ENCODE measurements at places on chromosomes 7 and 10.
A peak's percentile ranks its signal among the peaks of the same experiment; 100 is the strongest.

DNA sequence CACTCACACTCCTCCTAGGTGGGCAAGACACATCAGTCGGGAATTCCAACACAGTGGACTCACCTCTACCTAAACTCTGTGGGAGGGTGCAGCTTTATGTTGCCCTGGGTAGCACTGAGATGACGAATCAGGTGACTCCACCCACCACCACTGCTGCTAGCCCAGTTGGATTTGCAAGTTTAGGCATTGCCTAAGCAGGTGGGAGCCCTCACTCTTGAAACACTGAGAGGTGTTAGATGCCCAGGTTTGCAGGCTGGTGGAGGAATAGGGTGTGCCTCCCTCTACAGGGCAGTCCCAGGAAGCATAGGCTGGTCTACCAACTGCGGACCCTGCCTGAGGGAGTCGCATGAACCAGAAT, 708.9 kb downstream of the POM121L12 start:
- no peak for DNase-seq

DNA sequence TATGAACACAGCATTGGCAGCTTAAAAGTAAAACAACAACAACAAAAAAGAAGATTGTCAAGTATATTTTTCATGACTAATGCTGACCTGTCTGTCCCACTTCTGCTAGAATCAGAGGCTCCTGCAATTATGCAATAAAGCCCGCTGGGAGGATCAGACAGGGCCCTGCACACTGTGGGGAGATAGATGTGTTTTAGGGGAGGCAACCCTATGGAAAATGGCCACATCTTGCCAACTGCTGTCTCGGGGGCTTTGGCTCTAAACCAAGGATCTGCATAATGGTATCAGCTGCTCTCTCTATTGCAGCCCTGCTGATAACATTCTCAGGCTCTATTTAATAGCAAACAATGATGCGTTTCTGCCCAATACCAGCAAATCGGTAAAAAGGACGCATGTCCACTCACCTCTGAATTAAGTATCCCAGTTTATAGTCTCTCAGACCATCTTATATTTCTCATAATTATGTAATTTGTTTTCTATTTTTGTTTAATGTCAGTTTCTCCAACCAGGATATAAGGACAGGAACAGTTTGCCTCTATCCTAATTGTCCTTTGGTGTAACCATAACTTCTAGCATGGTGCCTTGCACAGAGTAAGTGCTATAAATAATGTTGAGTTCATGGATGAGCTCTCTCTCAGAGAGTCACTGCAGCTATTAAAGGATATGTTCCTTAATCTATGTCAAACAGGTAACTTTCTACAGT, 15.3 kb upstream of the PRKAR2B start:
- DNase-seq: no peak

- peak; percentile 17 for DNase-seq
These were observed 18.7 kb upstream of the CBLL1 start for GRCh38 chr7:107725138-107725740.

- no peak for DNase-seq
These were observed 215.2 kb downstream of the RPS24 start for GRCh38 chr10:78248651-78249464.

DNA sequence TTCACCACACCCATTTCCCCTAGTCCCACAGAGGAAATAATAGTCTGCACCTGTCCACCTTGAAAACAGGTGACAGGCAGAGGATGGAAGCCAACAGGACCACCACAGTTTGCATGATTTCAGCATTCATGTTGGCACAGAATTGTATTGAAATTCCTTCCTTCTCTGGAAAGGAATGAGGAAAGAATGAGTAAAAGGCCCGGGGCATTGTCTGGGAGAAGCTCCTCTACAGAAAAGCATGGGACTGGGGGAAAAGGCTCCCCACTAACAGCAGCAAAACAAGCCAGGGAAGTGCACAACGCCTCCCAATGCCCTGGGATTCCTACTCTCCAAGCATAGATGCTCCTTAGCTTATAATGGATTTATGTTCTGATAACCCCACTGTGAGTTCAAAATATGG, 28.5 kb upstream of the TOMM7 start:
- DNase-seq: no peak

GRCh38 chr10:124106241-124106879, 13.0 kb upstream of the CHST15 start:
- DNase-seq: no peak

DNA sequence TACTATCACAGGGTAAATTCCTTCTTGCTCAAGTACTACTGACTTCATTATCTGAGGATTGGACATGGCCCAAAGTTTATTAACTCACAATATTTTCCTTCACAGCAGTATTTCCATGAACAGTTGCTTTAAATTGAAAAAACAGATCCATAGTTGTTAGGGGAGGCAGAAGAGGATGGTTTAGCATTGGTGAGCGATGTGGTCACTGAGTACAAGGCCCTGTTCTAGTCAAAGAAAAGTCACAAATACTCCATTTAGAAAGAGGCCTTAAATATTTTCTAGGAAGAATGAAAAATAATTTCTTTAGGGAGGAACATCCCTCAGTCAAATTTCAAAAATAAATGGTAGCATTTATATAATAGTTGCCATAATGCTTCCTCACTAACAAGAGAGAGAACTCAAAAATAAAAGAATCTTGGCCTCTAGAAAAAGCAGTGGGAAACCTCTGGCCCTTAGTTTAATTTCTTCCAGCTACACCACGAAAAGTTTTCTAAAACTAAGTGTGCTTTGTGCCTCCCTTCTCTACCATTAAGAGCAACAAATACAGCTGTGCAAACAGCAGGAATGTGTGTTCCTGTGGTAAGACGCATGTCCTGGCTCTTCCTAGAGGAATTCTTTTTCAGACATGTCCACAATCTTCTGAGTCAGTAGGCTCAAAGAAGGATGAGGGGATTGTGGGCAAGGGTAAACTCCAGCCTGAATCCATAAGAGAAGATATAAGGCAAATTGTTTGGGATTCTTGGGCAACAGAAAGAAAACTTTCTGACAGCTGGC, 105.7 kb downstream of the HOXA1 start:
- DNase-seq: no peak

DNA sequence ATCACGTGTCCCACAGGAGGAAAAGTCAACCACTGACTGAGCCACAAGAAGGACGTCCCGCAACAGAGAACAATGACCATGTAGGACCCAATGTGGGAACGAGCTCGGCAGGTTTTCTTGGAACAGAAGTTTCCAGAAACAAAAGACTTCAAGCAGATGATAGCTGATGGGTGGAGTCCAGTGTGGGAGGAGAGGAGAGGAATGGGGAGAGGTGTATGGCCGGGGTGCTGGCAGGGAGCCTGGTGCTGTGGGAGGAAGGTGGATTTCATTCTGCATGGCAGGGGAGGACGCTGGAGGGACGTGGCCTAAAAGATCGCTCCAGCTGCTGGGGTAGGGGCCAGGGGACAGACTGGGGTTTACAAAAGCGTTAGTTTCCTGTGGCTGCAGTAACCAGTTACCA, 48.5 kb upstream of the LMTK2 start:
- no peak for DNase-seq

DNA sequence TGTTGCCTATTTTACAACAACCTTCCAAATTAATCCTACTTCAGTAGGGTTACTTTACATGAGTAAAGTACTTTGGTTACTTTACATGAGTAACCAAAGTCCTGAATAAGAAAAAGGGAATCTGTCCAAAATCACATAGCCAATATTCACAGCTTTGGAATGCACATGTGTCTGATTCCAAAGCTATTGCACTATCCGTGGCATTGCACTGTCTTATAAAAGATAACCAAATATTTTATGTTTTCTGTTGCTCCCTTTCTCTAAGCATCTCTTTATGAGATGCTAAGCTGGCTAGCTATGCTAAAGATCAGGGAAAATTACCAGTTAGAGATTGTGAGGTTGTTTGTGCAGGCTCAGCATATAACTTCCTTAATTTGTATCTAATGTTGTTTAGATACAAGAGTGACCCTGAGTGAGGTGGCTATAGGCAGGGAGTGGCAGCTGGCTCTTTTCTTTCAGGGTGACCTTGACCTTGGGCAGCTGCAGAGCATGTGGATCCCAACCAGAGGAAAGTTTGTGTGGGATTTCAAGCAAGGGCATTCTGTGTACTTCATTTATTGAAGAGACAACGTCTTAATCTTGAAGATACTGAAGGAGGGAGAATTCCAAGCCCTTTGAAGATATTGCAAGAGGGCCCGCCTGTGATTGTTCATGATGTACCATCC, 366.1 kb upstream of the ANKRD30A start:
- DNase-seq: no peak

DNA sequence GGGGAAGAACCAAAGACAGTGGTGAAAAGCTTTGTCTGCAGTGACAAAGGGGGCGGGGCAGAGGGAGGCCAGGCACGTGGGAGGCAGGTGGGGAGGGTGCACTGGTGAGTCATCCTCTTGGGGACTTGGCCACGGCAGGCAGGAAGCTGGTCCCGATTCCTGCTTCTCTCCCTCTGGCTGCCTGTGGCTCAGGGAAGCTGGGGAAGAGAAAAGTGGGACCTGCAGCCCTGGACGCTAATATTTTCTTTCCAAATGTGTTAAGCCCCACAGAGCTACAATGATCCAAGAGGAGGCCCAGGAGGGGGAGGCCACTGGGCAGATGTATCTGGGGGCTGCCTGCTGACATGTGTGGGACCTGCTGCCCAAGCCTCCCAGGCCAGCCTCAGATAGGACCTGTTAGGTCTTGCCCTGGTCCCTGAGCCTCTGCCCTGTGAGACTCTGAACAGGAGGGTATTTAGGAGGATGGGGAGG, 231.8 kb downstream of the KCNMA1 start:
- no peak for DNase-seq

DNA sequence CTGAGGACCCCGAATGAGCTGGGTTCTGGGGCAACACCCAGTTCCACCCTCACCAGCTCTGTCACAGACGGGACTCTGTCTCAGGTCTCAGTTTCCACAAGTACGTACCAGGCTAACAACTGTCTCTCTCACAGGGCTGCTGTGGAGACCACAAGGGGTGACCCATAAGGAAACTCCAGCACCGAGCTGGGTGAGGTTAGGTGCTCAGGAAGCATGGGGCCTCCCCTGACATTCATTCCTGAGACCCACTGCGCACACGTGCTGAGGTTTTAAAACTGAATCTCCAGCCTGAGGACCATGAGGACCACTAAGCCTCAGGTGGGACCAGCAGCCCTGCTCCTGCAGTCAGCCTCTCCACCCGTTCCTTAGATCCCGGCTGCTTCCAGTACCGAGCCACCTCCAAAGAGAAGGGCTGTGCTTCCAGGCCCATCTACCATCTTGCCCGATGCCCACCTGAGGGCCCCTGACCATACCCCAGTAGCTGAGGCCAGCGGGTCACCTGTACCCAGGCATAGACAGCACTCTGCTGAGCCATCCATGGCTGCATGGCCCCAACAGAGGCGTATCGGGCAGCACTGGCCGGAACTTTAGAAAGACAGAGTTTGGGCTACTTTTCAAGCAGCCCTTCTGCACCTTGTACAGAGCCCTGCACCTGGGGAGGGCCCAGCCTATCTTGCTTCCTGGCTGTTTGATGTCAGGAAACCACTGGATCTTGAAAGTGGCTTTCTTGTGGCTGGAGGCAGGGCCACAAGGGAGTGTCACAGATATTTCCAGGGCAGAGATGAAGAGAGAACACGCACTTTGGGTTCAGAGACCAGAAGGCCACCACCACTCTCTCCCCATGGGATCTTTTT, 18.7 kb downstream of the HSPA12A start:
- DNase-seq: no peak

- DNase-seq: no peak
These were observed 2.9 kb downstream of the CELF2 start for GRCh38 chr10:11020548-11020942.

- no peak for DNase-seq
These were observed 89.5 kb upstream of the ZNF438 start for GRCh38 chr10:31120961-31121685.

GRCh38 chr10:89710753-89711152, 9.4 kb downstream of the KIF20B start:
- no peak for DNase-seq

Data from stimulated activated CD4-positive, alpha-beta T cell treated with anti-CD3 and anti-CD28 coated beads, Interleukin-12 subunit alpha, Interleukin-12 subunit beta, amount 100 ng/mL, for 24 hours (primary cell).